T-helper 1 cell (primary cell): ENCODE measurements at places on chromosomes 1 and 21.

DNA sequence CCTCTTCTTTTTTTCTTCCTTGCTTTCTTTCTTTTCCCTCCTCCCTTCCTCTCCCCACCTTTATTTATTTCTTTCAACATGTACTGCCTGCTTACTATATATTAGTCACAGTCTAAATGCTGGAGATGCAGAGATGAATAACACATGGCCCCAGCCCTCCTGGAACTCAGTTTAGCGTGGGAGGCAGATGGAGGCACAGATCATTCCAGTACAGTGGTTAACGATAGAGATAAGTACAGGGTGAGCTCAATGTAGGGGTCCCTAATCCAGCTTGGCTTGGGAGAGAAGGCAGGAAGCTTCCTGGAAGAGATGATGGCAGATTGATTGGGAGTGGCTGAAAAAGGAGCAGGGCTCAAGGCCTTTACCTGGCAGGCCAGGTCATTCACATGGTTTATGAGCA lies 55.6 kb upstream of the PPP2R5A start:
- no peak for DNase-seq

DNA sequence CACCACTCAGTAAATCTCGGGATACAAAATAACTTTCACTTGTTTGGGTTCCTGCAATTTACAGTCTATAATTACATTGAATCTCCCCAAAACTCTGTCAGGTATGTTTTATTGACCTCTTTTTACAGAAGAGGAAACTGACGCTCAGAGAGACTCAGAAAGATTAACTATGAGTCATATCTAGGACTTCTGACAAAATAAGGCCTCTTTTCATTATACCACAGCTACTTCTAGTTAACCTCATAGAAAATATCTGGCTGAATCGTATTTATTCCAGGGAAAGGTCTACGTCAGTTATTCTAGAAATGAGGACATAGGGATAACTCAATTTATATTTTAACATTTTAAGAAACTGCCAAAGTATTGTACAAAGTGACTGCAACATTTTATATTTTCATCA lies 211.1 kb upstream of the FAM78B start:
- no peak for DNase-seq

- no peak for DNase-seq
Measured at GRCh38 chr1:77680173-77680572, 2.3 kb downstream of the ZZZ3 start.

GRCh38 chr21:42614396-42614795 lies 39.0 kb upstream of the PDE9A start:
- no peak for DNase-seq

- peak; percentile 38 for DNase-seq
Measured at GRCh38 chr1:19582318-19582717, 61.8 kb upstream of the NBL1 start.

DNA sequence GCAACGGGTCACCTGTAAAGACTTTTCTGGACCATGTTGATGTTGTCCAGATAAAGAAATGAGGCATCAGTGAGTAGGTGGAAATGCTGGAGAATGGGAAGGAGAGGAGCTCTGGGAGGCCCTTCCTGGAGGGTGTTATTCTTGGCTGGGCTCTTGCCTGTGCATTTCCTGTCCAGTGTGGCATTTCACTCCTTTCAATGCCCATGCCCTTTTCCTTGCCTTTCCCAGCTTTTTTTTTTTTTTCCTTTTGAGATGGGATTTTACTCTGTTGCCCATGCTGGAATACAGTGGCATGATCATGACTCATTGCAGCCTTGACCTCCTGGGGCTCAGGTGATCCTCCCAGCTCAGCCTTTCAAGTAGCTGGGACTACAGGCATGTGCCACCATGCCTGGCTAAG lies 11.8 kb downstream of the NOS1AP start:
- DNase-seq, result no peak

GRCh38 chr1:26915204-26915842 lies 1.5 kb upstream of the NR0B2 start:
- DNase-seq, result no peak

- DNase-seq, result no peak
Measured at GRCh38 chr1:54253480-54253879, 53.5 kb downstream of the MRPL37 start.

DNA sequence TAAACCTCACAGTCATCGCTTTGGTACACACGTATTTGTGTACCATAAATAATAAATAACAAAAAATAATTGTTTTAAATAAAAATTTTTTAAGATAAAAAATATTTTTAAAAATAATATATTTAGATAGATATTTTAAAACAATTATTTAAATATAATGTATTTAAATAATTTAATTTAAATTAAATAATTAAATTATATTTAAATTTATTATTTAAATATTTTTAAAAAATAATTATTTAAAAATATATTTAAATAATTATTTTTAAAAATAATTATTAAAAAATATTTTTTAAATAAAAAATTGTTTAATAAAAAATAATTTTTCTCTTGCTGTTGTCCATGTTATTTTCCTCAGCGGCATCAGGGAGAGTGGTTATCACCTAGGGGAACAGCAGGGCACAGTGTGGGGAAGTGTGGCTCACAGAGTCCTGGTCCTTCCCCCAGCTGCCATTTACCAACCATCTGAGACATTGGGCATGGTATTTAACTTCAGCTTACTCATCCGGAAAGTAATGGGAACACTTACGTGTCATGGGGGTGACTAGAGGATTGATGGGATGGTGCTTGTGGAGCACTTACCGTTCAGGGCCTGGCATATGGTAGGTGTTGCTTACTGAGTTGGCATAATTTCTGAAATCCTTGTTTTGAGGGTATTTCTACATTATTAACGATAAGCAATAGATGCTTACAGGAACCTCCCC lies 92.9 kb upstream of the TSPAN2 start:
- no peak for DNase-seq

GRCh38 chr1:60483509-60483908 lies 409.9 kb upstream of the C1orf87 start:
- DNase-seq, result no peak

GRCh38 chr1:184682956-184683355 lies 71.7 kb downstream of the EDEM3 start:
- DNase-seq, result no peak

DNA sequence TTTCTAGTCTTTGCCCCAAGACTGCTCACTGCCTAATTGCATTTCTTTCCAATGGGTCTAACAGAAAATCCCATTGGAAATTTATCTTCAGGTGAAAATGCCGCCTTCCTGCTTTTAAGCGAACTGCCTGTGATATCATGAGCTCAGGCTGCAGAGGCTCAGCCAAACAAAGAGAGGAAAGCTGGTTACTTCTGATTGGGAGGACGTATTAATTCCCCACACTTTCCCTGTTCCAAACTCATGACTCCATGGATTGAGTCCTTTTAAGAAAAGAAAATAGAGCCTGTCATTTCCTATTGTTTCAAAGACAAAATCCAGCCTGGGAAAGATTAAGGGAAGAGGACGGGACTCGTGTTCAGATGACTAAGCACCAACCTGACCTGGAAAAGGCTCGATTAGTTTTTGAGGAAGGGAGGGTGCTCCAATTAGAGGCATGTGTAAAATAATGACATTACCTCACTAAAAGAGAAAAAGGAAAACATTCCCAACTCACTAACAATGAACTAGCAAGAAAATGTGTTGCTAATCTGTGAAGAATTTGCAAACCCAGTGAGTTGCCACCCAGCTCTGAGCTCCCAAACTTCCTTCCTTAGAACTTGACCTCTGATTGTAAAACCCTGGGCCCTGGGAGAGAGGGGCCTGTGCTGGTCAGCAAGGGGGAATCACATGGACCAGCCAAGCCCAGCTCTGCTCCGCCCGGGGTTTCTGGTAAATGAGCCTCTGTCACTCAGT lies 61.2 kb downstream of the TCP10L start:
- no peak for DNase-seq

GRCh38 chr1:160086456-160086892 lies 5.1 kb downstream of the KCNJ9 start:
- DNase-seq, result no peak

- DNase-seq, result no peak
Measured at GRCh38 chr1:157170677-157171515, 32.7 kb upstream of the ETV3 start.

DNA sequence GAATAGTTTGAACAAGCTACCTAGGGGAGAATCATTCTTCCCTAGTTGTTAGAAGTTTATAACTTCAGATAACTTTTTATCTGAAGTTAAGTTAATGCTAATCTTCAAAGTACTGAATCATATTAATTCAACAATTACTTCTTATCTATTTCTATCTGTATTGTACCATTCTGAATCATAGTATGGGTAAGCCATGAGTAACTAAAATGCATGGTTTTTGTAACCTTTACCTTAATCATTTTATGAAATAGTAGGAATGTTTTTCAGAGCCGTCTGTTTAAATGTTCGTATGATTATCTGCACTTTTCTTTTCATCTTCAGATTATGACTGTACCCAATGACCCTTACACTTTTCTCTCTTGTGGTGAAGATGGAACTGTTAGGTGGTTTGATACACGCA lies 50.3 kb upstream of the MPC2 start:
- no peak for DNase-seq

GRCh38 chr1:110888641-110889040 lies 15.7 kb downstream of the CD53 start:
- no peak for DNase-seq

DNA sequence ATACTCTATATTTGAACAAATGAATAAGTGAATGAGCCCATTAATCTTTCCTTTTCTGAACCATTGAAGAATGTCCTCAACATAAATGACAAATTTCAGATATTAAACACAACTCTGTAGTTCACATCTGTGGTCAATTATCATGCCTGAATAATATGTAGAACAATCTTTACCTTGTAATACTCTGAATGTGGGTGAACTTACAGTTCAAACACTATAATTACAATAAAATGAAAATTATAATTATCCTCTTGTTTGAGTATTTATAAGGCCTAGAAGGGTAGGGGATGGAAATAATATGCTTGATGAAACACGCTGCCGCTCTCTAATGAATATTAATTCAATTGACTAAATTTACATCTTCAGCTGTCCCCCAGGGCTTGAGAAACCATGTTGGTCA lies 8.7 kb upstream of the SFPQ start:
- DNase-seq, result no peak

DNA sequence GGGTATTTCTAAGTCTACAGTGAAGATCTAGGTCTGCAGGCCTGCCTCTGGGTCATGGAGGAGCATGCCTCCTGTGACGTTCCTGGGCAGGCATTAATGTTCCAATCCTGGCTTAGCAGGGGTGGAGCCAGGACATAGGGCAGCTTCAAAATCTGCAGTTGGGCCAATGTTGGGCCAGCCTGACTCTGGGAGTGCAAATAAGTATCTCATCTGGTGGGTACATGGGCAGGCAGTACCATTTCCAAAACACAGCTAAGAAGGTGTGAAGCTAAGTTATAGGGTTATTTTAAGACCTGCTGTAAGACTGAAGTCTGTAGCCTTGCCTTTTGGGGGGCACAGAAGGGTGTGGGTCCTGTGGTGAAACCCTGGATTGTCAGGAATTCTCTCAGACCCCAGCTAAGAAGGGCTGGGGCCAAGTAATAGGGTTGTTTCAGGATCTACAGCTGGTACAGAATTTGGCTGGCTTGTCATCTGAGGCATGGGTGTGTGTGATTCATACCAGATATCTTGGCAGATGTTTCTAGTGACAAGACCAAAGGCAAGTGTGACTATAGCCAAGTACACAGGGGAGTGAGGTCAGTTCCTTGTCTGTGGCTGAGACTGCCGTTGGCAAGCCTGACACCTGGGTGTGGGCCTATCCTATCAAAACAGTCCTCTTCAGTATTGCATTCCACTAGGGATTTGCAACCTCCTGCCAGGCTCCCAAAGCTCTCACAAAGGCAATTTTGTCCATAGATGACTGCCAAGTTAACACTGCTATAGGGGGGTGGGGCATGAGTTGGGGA lies 468.7 kb upstream of the B3GALT2 start:
- DNase-seq, result no peak

GRCh38 chr1:30681782-30682181 lies 41.6 kb downstream of the MATN1 start:
- no peak for DNase-seq

DNA sequence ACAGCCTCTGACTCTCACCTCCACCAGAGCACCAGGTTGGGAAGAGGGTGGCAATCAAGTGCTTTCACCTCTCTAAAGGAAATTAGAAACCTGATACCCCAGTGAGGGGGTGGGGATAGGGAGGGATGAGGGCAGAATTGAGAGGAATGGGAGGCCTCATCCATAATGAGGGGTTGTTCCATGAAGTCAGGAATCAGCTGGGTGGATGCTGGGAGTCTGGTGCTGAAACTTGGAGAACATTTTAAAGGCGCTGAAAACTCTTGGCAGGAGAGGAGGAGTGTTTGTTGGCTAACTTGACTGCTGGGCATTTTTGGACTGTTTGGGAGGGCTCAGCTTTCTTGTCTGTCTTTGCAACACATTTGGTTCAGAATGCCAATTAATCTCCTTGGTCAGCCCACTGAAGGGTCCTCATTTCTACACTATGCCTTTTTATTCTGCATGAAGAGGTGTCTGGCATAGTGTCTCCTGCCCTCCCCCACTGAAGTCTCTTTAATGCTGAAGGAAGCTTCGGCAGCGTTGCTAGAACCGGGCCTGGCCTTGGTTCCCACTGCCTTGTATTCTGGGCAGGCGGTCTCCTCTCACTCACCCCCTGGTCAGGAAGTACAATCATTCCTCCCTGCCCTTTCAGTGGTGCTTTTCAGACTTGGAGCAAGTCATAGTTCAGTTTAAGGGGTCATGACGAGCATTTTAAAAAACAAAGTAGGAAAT lies 2.2 kb downstream of the PHGDH start:
- no peak for DNase-seq

GRCh38 chr1:14835725-14836124 lies 237.2 kb downstream of the KAZN start:
- DNase-seq, result no peak

DNA sequence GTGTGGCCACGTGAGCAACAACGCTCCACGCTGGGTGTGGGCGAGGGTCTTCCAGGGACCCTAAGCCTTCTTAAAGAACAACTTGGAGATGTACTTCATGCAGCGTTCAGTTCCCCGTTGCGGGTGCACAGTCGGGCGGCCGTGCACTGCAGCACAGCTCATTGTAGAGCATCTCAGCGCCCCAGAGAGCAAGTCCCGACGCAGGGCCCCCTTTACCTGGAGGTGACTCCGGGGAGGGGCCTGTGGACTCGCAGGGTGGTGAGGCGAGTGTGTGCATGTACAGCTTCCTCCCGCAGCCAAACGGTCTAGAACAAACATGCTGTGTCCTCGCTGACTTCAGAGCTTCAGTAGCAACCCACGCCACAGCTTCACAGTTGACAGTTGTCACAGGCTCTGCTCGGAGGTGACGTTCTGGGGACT lies 19.5 kb downstream of the RRP1 start:
- DNase-seq, result no peak

- no peak for DNase-seq
Measured at GRCh38 chr1:41913014-41913413, 5.7 kb downstream of the HIVEP3 start.

DNA sequence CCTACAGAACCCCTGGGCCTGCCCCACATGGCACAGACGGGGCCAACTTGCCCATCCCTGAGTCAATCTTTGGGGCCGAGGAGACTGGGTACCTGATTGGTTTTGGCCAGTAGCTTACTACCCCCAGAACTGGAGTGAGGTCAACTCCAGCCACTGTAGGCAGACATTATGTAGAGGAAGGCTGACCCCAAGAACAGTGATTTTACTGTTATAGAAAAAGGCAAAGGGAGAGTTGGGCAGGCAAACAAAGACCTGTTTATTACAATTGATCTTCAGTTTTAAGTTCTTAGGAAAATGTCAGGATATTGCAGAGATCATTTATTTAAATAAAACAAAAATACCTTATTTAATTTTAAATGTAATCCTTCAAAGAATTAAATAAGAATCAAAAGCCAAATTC lies 653.8 kb downstream of the NPHP4 start:
- DNase-seq, result no peak

GRCh38 chr1:235329139-235329902 lies 951 bp downstream of the GGPS1 start:
- peak; percentile 72 for DNase-seq
